Hematopoietic multipotent progenitor cell treated with erythropoietin and hydrocortisone succinate and interleukin-3 and kit ligand, for 6 days (in vitro differentiated cells): ENCODE measurements at places on chromosomes 7 and 10.
A peak's percentile ranks its signal among the peaks of the same experiment; 100 is the strongest.

DNA sequence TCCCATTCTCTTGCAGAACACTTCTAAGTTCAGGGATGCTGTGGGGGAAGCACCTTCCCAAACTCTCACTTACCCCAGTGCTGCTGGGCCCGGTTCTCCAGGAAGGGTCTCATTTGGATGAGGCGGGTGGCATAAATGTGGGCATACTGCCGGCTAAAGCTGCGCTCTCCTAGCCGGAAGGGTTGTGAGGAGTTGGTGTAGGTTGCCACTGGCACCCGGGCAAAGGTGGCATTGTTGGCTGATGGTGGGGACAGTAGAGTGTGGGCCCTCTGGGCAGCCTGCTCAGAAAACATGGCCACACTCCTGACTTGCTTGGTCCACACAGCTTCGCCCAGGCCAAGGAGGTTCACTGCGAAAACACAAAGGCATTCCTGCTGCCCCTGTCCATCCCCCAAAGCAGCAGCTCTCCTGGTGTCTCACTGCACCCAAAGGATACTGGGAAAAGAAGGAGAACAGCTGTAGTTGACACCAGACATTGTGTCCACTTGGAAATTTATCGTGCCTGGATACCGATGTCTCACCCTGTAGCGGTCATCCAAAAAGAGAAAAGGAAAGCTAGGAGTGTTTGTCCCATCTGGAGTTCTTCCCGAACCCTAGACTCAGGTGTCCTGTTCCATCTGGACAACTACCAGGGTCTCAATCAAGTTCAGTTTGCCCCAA is 1.5 kb downstream of the POLD2 start:
- no peak for DNase-seq

GRCh38 chr10:27959093-27959715 is 39.7 kb downstream of the ODAD2 start:
- DNase-seq = no peak

DNA sequence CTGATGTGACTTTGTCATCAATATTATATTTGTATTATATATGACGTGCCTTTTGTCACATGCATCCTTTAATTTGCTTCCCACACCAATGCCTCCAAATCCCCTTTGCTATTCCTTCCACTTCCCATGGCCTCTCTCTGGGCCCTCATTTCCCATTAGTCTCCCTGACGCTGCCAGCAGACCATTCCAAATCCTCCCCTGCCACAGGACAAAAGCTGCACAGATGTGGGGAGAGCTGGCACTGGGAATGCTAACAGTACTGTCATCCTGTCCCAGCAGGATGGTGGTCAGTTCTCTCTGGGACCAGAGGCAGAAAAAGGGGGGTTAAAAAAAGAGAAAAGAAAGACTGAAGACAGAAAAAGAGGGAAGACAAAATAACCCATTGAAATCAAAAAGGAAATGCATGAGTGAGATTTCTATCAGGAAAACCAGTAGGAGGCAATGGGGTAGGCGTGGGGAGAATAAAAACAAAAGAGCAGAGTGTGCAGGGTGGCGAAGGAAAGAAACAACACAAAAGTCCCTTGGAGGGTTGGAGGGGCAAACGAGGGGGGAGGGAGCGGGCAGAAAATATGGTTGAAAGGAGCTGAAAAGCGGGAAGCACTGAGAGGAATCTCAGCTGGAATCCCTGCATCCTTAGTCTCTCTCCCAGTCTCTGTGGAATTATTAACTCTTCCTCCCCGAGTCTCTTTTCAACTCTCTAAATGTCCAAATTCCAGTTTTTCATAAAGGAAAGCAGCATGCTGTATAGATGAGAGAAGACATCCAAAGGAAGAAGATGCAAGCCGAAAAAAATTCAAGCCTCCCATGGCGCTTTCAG is 59.2 kb upstream of the PTN start:
- no peak for DNase-seq

- peak; percentile 86 for DNase-seq
These were observed 6.7 kb downstream of the OR13A1 start for GRCh38 chr10:45308707-45309106.

DNA sequence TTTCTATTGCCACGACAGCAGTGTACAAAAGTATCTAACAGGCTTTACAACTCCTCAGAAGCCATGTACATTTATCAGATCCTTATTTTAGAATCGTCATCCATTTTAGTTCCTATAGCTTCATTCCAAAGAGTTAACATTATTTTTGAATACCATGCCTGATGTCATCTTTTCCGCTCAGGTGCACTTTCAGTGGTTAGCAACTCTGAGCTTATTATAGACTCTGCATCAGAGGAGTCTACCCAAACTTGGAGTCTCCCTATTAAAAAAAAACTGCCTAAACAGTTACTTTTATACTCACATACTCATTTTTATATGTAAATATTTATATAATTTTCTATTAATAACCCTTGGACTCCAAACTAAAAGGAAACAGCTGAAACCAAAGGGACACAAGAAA is 31.6 kb upstream of the PRSS37 start:
- no peak for DNase-seq

GRCh38 chr10:109851616-109852474 is 71.5 kb downstream of the XPNPEP1 start:
- DNase-seq = no peak

DNA sequence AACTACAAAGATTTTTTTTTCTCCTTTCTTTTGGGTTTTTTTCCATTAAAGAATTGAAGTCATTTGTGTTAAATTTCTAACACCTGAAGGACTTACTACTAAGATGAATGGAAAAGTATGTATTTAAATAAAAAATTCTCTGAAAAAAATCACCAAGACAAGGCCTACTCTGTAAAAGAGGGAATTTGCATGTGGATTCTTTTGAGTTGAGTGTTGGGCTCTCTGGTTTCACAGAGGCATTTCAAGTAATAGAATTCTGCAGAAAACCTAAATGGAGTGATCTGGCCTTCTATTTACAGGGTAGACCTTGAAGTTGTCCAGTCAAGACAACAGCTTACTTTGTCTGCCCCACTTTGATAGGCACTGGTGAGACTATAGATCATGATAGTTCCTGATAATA is 4.1 kb downstream of the LRRC17 start:
- DNase-seq = no peak

DNA sequence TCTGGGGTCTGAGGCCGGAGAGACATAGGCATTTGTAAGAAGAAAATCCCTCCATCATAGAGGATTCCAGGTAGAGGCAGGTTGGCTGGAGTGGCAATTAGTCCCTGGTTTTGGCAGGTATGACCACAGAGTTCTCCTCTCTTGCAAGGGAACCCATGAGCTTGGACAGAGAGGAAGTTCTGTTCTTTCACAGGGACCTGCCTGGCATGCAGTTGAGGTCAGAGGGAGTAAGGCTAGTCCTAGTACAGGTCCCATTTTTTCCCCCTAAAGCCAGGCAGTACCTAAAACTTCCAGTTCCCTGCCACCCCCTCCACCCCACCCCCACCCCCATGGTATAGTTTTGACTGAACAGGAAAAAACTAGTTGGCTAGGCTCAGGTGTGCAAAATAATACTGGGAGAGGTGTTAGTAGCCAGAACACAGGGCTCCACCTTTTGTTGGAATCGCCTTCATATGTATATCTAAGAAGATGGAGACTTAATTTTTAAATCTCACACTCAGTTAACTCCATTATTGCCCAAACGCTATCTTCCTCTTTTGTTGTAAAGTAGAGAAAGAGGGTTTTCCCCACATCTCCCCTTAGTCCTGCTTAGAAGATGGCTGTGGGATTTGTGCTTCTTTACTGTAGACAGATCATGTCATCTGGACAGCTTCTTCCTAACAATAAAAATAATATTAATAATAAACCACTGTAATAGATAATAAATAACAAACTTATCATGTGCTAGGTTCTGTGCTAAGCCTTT is 188.1 kb downstream of the TCF7L2 start:
- DNase-seq = no peak

DNA sequence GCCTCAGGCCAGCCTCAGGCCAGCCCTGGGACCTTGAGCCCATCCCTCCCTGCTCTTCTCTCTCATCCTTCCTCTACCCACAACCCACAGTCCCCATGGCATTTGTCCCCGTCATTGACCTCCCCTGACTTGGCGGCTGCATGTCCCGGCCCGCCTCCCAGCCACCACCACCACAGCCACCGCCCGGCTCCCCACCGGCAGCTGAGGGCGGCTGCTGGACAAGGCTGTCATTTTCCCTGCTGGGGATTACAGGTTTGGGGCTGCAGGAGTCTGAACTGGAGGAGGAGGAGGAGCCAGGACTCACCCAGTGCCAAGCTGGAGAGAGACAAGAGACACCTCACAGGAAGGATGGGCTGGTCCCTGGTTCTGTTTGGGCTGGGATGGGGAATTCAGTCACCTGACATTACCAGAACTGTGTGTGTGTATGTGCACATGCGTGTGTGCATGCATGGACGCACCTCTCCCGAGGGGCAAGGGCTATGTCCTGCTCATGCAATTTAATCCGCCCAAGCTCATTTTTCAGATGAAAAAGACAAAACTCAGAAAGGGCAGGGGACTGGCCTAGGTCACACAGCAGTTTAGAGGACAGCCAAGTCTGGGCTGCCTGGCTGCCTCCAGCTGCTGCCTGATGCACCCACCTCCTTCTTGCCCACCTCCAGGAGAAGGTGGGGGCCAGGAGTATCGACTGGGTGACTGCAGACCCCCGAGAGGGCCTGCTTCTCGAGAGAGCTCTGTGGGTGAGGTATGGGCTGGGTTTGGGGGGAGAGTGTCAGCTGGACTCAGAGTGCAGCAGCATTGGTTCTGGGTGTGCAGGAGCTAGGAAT is 113.1 kb downstream of the ZMIZ1 start:
- peak; percentile 43 for DNase-seq

DNA sequence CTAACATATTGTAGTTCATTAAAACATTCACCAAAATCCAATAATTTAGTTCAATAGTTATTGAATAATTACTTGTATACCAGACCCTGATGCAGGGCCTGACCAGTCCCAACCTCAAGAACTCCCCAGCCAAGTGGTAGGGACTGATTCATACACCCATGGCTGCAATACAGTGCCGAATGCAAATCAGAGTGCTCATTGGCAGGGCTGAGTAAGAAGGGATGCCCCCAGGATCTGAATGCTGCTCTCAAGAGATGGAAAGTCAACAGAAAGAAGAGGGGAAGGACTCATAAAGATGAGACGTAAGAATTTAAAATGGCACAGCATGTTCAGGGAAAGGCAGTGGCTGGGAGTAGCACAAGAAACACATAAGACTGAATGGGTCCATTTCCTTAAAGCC is 29.9 kb downstream of the ZNF438 start:
- DNase-seq = no peak

GRCh38 chr7:74051629-74052410 is 23.8 kb downstream of the ELN start:
- peak; percentile 61 for DNase-seq
